ENCODE measurements at places on chromosomes 7 and 10. TPM values are rescaled to one million over a fixed set of nuclear protein-coding genes. Genes with fewer than 3 reads are reported as not detected.

The CALHM2 gene
- total RNA-seq, result 98.3 TPM

- DNase-seq, result no peak
Measured at GRCh38 chr10:7102557-7103349, 308.1 kb downstream of the SFMBT2 start.

DNA sequence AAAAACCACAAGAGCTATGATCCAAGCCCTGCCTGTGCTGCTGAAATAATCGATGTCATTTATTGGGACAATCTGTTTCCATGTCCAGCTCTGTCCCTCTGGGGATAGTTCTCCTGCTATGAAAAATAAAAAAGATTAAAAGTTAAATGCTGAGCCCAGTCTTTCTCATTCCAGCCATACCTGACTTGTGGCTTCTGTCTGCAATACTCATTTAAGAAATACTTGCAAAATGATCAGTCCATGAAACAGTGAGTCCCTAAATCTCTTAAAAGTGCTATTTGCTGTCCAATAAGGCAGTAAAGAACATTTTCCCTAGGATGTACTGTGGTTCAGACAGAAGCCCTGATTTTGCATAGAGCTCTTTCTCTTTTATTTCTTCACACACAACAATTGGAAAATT lies 91.7 kb downstream of the SLC16A9 start:
- no peak for DNase-seq

The FAM25G gene
- total RNA-seq, result not detected

DNA sequence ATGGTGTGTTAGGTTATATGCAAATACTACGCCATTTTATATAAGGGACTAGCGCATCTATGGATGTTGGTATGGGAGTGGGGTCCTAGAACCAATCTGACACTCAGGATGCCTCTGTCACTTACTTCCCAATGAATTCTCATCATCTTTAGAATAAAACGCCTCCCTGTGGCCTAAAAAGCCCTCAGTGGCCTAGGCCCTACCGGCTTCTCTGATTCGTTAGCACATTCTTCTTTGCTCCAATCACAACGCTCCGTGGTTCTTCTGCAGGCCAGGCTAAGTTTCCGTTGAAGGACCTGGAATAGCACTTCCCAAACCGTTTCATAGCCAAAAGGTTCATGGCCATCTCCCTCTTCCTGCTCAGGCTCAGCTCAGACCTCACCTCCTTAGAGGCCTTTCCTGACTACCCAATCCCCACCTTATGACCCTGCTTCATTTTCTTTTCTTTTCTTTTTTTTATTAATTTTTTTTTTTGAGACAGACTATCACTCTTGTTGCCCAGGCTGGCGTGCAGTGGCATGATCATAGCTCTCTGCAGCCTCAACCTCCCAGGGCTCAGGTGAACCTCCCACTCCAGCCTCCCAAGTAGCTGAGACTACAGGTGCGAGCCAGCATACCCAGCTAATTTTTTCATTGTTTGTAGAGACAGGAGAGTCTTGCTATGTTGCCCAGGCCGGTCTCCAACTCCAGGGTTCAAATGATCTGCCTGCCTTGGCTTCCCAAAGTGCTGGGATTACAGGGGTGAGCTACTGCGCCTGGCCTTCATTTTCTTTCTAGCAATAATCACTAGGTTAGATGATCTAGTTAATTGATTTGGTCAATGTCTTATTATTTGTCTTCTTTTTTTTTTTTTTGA lies 24.5 kb upstream of the YWHAG start:
- no peak for DNase-seq

The NEUROG3 gene
- not detected for total RNA-seq

The ASB10 gene
- total RNA-seq, result not detected

The SLC26A4 gene
- 1.3 TPM for total RNA-seq

DNA sequence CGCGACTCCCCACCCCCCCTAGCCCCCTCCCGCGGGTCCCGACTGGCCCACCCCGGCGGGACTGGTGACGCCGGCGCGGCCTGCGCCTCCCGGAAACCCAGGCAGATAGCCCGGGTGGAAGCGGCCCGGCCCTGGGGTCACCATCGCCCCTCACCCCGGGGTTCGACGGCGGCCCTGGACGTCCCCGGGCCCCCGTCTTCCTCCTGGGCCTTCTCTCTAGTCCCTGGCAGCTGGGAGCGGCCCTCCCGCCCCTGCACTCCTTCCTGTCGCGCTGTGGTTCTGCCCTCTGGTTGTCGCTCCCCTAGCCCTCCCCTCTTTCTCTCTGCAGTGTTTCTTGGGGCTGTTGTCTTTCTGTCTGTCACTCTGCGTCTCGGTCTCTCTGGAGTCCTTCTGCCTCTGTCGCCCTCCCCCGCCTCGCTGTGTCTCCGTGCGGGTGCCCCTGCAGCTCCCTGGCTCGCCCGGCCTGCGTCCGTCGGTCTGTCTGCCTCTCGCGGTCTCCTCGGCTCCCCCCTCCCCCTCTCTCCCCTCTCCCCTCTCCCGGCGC lies 90.5 kb upstream of the PAX2 start:
- DNase-seq, result no peak

DNA sequence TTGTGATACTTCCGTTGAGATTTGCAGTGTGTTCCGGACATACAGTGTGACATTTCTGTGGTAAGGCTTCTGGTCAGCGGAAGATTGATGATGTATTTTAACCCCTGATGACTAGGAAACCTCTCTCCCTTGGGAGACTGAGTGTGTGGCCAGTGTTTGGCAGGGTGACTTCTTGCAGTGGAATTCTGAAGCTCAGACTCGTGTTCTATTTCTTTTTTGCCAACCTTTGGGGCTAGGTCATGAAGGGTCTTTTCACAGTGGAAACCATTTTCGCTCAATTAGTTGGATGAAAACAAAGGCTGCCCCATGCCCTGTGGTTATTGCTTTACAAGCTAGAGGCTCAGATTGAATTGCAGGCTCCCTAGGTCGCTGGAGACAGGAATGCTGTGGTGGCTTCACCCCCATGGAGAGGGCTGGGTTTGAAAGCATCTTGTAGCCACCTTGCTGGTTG lies 288.9 kb downstream of the BBS9 start:
- no peak for DNase-seq

GRCh38 chr10:110411047-110411410 lies 86.7 kb upstream of the DUSP5 start:
- DNase-seq, result no peak

The ZPBP gene
- total RNA-seq, result not detected

- no peak for DNase-seq
Measured at GRCh38 chr7:44395067-44395466, 69.7 kb upstream of the CAMK2B start.

DNA sequence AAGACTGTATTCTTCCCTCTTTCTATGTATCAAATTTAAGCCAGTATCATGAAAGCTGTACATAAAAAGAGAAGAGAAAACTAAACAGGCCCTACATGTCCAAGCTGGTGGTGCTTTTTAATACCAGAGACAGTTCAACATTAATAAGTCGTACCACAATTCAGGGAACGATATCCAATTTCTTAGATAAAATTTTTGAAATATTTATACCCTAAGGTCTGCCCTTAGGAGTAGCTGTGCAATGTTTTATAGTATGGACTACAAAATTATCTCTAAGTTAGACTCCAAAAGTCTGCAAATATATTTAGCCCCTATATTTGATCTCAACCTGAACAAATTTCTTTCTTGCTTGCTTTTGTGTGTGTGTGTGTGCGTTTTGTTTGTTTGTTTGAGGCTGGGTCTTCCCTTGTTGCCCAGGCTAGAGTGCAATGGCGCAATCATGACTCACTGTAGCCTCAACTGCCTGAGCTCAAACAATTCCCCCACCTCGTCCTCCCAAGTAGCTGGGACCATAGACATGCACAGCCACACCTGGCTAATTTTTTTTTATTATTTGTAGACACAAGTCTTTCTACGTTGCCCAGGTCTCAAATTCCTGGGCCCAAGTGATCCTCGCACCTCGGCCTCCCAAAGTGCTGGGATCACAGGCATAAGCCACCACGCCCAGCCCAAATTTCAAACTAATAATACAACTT lies 13.2 kb downstream of the ARHGAP19 start:
- no peak for DNase-seq

The SPDYE17 gene
- total RNA-seq, result not detected

GRCh38 chr7:36272211-36272566 lies 117.5 kb upstream of the ANLN start:
- no peak for DNase-seq

The EN2 gene
- 0.33 TPM for total RNA-seq

The SVOPL gene
- not detected for total RNA-seq

The BLNK gene
- 16.0 TPM for total RNA-seq

- DNase-seq, result no peak
Measured at GRCh38 chr10:129848696-129849451, 115.2 kb downstream of the EBF3 start.

The PIK3AP1 gene
- total RNA-seq, result 26.9 TPM

- no peak for DNase-seq
Measured at GRCh38 chr10:129445436-129446182, 21.4 kb upstream of the MGMT start.

The SEMA3D gene
- total RNA-seq, result 3.5 TPM

DNA sequence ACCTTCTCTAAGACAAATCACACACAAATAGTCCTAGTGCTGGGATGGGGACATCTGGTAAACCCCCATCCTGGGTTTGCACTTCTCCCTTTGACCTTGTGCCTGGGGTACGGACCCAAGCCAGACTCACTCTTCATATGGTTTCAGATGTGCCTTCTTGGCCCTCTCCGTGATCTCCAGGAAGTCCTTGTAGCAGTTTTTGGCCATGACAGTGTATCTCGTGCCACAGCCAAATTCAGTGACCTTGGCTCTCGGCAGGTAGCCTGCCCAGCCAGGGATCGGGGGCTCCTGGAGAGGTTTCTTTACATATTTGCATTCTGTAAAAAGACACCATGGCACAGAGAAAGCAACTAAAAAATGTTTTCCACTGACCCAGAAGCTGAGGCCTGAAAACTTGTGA lies 43.9 kb downstream of the PNLIPRP2 start:
- DNase-seq, result no peak
